ENCODE measurements at places on chromosomes 7 and 10.
A peak's percentile ranks its signal among the peaks of the same experiment; 100 is the strongest.

DNA sequence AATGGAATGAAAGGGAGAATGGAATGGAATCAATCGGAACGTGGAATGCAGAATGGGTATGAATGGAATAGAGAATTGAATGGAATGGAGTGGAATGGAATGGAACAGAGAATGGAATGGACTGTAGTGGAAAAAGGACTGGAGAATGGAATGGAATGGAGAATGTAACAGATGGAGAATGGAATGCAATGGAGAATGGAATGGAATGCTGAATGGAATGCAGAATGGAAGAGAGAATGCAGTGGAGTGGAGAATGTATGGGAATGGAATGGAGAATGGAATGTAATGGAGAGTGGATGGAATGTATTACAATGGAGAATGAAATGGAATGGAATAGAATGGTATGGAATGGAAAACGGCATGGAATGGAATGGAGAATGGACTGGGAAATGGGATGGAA lies 96.9 kb downstream of the NSUN6 start:
- DNase-seq, result no peak

- DNase-seq, result peak; percentile 34
Observed at GRCh38 chr10:31554556-31554955, 235.5 kb downstream of the ZEB1 start.

- DNase-seq, result no peak
Observed at GRCh38 chr10:43801626-43802025, 152.9 kb upstream of the ZNF32 start.

DNA sequence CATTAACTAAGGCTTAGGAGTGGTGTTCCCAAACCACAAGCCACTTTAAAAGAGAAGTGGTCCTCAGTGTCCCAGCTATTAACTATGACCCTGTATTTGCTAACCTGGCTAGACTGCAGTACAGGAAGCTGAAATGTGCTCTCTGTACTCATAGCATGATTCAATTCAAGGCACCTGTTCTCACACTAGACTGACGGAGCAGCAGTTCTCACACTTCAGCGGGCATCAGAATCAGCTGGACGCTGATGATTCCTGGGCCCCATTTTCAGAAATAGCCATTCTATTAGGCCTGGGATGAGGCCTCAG lies 24.5 kb upstream of the MSRB2 start:
- DNase-seq, result no peak

GRCh38 chr10:132298038-132298881 lies 9.5 kb downstream of the STK32C start:
- DNase-seq, result no peak

GRCh38 chr7:140005341-140005740 lies 57.4 kb downstream of the PARP12 start:
- no peak for DNase-seq

GRCh38 chr7:114309729-114310128 lies 104.9 kb upstream of the FOXP2 start:
- no peak for DNase-seq

- DNase-seq, result no peak
Observed at GRCh38 chr10:75402486-75403143, 1.1 kb upstream of the ZNF503 start.

- no peak for DNase-seq
Observed at GRCh38 chr10:44030132-44030531, 354.8 kb downstream of the CXCL12 start.

DNA sequence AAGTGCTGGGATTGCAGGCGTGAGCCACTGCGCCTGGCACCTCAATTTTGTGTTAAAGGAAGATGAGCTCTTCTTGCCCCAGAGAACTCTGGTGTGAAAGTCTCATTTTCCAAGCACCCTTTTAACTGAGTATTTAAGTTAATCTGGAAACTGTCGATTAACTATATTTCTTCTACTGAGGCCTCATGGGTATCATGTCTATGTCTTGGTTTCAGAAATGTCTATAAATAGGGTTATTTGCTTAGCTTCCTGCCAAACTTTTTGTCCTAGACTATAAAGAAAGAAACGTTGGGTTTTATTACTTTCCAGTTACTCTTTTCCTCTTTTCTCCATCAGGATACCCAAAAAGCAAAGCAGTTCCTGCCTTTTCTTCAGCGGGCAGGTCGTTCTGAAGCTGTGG lies 102.4 kb downstream of the LRRC4 start:
- DNase-seq, result no peak

DNA sequence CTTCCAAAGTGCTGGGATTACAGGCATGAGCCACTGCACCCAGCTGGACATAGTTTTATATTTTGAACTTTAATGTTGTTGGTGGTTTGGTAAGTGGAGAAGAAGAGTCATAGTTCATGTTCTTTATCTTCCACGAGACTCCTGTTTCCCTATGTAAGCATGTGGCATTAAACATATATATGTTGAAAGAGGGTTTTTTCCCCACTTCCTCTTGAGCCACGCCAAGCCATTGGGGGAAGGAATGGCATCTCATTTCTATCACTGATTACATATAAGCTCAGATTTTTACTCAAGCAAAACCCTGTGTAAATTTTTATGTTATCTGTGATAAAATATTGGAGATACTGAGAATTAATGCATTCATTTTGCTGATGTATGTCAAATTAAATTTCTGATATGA lies 300.4 kb downstream of the PHF14 start:
- DNase-seq, result no peak

DNA sequence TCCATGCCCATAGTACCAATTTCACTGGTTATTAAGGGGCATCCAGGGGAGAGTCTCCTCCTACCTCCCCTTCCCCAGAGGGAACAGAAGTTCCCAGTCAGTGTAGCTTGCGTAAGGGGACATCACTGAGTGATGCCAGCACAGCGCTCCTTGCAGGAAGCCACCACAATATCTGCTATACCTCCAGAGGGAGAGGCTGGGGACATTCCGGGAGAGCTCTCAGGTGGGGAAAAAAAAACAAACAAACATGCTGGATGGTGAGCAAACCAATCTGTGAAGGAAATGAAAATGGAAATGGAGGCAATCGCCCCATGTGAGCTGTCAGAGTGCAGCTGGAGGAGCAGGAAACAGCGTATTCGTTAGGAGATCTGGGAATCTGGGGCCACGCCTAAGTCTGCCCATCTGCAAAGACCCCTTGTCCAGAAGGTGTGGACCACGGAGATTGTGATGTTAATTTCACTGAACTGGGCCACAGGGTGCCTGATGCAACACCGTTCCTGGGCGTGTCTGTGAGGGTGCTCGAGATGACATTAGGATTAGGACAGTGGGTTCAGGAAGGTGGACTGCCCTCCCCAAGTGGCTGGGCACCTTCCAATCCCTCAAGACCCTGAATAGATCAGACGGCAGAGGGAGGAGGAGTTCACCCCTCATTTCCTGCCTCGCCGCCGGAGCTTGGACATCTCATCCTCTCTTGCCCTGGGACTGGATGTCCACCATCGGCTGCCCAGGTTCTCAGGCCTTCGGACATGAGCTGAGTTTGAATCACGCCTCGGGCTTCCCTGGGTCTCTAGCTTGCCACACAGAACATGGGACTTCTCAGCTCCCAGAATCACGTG lies 30.5 kb downstream of the GNA12 start:
- DNase-seq, result no peak

DNA sequence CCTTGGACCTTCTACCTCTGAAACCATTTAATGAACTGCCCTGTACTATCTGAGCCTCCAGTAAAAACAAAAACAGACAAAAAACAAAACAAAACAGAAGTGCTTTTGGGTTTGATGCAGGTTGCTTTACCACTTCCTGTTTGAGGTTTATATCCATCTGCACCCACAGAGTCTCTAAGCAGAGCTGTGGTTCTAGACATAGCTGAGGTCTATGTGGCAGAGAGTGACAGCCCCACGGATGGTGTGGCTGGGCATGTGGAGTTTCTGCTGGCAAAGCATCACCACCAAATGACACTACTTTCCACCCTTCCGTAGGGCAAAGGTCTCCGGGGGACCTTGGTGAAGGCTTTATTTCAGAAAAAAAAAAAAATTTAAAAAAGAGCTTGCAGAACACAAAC lies 754.2 kb downstream of the GRID1 start:
- no peak for DNase-seq

GRCh38 chr10:5583525-5584175 lies 58.9 kb downstream of the CALML3 start:
- DNase-seq, result no peak

DNA sequence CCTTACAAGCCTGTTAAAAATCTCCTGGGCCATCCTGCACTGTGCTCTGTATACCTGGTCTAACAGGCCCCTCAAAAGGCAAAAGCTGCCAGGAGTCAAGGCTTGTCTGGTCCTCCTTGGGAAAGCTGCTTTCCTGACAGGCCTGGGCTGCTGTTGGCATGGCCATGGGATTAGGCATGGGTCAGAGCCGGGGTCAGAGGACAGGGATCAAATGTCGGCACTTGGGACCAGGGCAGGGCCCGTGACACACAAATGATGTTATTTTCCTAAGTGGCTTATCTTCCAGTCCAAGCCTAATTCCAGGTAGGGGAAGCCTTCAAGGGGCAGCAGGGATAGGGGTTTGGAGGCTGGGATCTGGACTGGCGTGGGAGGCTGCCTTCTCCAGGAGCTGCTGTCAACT lies 191.5 kb upstream of the GPR26 start:
- no peak for DNase-seq

DNA sequence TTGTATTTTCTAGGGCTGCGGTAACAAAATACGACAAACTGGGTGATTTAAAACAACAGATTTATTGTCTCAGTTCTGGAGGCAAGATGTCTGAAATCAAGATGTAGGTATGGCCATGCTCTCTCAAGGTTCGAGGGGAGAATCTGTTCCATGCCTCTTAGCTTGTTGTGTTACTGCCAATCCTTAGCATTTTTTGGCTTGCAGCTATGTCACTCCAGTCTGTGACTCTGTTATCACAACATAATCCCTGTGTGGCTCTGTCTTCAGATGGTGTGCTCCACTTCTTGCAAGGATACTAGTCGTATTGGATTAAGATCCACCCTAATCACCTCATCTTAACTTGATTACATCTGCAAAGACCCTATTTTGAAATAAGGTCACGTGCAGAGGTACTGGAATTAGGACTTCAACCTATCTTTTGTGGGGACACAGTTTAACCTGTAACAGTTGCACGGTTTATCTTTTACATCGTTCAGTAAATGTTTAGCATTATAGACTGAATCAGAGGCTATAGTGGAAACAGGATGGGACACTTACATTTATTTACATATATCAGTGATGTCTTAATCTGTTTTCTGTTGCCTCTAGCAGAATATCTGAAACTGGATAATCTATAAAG lies 3.1 kb downstream of the C1GALT1 start:
- DNase-seq, result no peak

DNA sequence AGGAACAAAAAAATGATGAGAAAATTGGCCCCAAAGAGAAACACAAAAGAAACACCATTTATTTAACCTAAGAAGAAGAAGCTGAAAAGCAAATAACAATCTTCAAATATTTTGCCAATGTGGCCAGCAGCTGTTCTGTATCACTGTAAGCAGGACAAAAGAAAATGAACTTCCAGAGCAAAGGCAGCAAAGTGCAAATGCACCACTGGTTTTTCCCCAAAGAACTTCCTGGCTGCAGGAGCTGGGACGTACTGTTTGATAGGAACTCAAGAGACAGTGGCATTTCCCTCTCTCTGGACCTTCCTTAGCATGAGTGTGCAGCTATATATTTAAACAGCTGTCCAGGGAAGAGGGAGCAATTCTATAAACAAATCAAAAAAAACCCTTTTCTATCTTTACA lies 60.4 kb downstream of the RNLS start:
- no peak for DNase-seq

GRCh38 chr7:110870926-110871325 lies 220.0 kb upstream of the LRRN3 start:
- no peak for DNase-seq

DNA sequence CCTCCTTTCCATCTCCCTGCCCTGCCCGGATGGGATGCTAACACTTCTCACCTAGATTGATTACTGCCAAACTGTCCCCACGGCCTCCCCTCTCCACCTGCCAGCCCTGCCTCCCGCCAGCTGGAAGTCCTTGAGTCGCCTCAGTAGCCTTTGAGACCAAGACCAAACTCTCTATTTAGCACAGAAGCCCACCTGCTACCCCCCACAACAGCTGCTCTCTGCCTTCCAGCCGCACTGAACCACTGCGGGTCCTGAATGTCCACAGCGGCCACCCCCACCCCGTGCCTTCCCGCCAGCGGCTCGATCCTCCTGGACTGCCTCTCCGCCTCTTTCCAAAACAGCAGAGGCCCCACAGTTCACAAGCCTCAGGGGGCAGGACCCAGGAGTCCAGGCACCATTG lies 39.0 kb downstream of the FKBP6 start:
- no peak for DNase-seq

DNA sequence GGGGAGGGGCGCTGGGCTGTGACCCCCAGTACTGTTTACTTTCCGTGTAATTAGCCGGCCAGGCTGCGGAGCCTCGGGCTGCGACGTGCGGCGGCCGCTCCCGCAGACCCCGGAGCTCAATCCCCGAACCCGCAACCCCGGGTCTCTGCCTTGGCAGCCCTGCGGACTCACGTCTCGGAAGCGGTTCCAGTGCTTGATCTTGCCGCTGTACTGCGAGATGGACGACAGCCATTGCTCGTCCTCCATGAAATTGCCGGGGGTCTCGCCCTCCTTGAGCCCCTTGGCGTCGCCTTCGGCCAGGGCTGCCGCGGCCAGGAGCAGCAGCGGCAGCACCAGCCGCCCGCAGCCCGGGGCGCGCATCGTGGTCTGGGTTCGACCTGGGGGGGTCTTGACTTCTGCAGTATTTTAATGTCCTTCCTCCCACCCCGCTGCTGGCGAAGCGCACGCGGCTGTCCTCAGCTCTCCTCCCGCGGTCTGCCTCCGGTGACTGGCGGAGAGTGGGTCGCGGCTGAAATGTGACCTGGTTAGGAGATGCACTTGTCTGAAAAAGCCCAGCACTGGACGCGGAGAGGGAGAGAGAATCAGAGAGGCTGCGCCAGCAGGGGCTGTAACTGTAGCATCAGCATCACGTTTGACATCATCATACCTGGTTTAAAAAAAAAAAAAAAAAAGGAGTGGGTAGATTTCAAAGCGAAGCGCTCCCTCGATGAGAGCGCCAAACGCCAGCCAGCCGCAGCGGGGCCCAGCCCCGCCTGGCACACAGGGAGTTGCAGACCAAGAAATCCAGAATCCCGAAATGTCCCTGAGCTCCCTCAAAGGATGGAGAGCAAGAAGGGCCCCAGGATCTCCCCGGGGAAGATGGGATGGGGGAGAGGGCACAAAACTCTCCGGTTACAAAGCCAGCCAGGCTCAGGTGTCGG lies at the start of gene SPOCK2:
Gene SPOCK2 (minus strand): TSS at position 583 of the 920 bp plus-strand sequence. CDS start 223 bp downstream, at position 360.
- no peak for DNase-seq

GRCh38 chr10:110408203-110408871 lies 89.4 kb upstream of the DUSP5 start:
- no peak for DNase-seq

GRCh38 chr7:3028758-3029093 lies 14.9 kb downstream of the CARD11 start:
- DNase-seq, result no peak

Measured in AG04450 (cell line).